ENCODE measurements at places on chromosomes 7 and 10.

GRCh38 chr10:131226446-131227162 is 84.9 kb downstream of the TCERG1L start:
- DNase-seq = no peak

GRCh38 chr7:86913709-86914108 is 145.7 kb downstream of the ELAPOR2 start:
- DNase-seq = no peak

DNA sequence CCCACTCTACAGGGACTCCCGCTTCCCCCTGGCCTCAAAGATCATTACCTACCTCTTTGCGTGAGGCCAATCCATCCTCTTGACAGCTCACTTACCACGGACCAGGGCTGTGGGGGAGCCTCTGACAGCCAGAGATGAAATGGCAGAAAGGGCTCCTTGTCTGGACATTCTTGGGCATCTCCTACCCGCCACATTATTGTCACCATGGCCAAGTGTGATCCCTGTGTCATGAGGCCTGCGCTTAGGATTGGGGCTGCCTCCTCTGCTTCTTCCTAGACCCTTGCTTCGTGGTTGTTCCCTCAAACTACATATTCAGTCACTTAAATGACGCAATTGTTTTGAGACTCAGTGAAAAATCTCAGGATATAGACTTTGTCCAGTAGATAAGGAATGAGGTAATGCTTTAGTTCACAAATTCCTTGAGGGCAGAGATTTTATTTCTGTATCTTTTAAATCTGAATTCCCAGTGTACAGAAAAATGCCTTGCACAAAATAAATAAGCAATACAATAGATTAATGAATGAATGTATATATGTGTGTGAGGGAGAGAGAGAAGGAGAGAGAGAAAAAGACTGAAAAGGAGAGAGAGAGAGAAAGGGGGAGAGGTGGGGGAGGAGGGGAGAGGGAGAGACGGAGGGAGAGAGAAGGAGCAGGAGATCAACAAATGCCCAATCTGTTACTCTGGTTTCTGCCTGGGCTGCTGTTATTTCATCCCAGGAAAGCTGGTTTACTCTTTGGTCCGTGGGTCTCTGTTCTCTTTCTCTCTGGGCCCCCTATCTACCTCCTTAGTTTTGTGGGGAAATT is 159.0 kb downstream of the PLXNA4 start:
- no peak for DNase-seq

GRCh38 chr10:120095875-120096274 is 203.3 kb downstream of the SEC23IP start:
- no peak for DNase-seq

GRCh38 chr10:11448190-11448544 is 163.3 kb downstream of the USP6NL start:
- no peak for DNase-seq

DNA sequence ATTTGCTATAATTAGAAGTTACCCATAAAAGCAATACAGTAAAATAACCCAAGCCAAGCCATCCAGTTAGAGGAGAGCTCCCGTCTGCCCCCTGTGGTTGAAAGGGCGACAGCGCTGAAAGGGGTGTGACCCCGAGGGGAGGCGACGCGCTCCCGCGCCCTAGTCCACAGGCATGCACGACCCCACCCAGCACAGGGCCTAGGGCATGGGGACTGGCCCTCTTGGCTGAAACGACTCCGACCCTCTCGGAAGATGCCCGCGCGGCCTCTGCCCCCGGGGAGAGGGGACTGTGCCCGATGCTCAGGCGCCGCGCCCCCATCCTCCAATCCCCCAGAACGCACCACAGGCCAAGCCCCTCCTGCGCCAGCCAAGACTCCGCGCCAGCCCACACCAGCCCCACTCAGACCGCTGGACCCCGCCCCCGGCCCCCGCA is 64.0 kb downstream of the CSGALNACT2 start:
- no peak for DNase-seq

GRCh38 chr10:84842593-84842992 is 514.2 kb downstream of the CCSER2 start:
- no peak for DNase-seq

- no peak for DNase-seq
Measured at GRCh38 chr10:33337326-33337957, 3.0 kb upstream of the NRP1 start.
